NCI-H2107 (cell line): ENCODE measurements at places on chromosomes 7 and 10.

GRCh38 chr7:34315032-34315431 is 343.0 kb upstream of the NPSR1 start:
- DNase-seq, result no peak

DNA sequence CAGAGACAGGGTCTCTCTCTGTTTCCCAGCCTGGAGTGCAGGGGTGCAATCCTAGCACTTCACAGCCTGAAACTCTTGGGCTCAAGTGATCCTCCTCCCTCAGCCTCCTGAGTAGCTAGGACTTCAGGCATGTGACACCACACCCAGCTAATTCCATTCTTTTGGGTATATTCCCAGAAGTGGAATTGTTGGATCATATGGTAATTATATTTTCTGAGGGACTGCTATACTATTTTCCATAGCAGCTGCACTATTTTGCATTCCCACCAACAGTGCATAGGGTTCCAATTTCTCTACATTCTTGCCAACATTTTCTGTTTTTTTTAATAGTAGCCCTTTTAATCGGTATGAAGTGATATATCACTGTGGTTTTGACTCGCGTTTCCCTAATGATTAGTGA is 30.0 kb upstream of the RAB11FIP2 start:
- no peak for DNase-seq

GRCh38 chr7:91752102-91752501 is 128.4 kb downstream of the MTERF1 start:
- DNase-seq, result no peak

- no peak for DNase-seq
Observed at GRCh38 chr7:47844311-47844710, 104.0 kb downstream of the PKD1L1 start.

- no peak for DNase-seq
Observed at GRCh38 chr7:26723129-26723528, 141.3 kb downstream of the SKAP2 start.

DNA sequence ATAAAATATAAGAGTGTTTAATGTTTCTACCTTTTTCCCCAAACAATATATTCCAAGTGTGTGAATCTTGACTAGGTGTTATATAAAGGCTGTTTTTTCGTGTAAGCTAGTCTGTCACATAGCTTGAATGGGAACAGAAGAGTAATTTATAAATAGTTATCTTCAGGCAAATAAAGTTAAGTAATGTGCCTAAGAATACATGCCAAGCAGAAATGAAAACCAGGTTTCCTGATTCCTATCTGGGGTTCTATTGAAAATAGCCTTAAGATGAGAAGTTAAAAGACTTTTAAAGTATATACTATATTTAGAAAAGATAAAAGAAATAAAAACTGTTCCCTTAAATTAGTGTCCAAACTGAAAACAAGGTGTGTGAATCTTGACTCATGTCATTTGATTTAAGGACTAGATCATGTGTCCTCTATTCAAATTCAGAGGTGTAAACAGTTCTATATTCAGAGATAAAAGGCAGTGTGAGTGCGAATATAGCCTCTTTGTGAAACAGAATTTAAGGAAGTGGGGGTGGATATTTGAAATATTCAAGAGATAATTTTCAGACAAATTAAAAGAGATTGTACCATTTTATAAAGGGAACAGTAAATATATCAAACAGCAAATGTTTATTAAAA is 247.5 kb downstream of the THSD7A start:
- DNase-seq, result no peak

GRCh38 chr10:28920091-28920490 is 242.8 kb downstream of the BAMBI start:
- no peak for DNase-seq

GRCh38 chr7:40571796-40572195 is 437.0 kb downstream of the SUGCT start:
- no peak for DNase-seq

GRCh38 chr10:132533571-132534260 is 3.9 kb upstream of the INPP5A start:
- DNase-seq, result no peak

DNA sequence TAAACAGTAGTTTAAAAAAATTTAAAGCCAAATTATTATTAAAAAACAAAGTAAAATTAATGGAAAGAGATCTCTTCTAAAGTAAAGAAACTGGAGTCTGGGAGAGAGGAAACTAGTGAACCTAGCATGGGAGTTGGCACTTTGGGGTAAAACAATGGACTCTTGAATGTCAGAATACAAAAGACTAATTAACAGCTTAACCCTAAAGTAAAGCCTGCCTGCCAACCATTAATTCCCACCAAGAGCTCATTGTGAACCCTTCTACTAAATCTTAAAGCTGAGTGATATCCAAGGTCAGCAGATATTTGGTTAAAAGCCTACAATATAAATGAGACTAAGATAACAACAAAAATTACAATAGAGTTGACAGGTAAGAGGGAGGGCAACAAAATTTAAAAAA is 36.5 kb downstream of the KMT2C start:
- no peak for DNase-seq

DNA sequence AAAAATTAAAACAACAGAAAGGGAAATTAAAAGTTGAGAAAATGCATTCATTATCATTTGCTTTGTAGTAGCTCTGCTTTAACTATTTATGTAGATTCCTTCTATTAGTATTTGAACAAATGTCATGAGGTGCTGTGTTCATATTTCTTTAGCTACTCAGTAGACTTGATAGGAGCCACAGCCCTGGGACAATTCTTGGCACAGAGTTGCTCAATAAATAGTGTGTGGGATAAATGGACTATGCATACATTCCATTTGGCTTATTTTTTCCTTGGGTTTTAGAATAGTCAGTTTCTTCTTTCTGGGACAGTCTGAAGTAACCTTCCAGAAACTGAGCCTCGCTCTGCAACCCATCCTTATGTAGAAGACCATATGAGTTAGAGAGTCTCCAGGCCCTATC is 13.4 kb downstream of the RPP30 start:
- DNase-seq, result no peak

DNA sequence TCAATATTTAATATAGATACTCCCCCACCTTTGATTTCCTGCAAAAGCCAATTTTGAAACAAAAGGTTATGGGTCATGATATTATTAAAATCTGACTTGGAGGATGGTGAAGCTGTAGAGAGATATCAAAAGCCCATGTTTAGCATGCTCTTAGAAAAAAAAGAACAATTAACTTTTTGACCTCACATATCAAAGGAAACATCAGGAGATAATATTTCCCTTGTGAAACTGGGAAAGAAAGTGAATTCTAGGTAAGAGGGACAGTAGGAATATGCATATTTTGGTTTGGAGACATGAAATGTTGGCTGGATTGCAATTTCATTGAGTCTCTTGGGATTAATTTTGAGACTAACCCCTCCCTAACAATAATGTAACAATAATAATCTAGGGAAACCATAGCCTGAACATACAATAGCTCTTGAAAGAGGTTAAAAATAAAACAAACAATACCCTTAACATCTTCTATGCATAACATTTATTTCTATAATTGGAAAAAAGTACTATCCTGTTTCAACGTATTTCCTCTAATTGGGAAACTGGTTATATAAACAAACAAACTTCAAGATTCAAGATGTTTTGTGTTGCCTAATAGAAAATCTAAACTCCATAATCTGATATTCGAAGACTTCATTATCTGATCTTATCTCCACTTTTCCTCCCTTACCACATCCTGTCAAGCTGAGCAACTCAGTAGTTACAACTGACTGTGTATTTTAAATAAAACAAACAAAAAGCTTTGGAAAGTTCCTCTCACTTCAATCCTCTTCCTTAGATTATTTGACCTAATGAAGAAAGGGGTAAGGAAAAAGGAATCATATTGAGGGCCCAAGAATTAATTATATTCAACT is 14.8 kb downstream of the TMEM26 start:
- DNase-seq, result no peak

DNA sequence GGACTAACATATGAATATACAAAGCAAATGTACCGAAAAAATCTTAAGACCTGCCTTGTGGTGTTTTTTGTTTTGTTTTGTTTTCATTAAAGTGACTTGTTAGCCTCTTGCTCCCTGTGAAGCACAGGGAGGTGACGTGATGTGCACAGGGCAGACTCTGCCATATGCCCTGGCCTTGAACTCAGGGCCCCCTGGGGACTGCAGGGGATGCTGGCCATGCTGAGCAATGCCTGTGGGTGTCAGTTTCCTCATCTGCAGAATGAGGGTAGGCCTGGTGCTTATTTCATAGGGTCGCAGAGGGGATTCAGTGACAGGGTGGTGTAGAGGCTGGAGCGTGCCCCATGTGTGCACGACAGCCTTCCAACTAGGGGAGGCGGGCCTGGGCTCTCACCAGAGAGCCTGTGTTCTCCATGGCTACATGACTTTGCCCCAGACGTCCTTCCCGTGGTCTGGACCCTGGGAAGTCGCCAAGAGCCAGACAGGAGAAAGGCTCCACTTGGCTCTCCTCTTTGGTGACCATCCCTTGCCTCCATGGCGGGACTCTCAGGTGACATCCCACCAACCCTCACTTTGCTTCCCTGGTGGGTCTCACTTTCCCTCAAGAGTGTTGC is 14.5 kb downstream of the EGFR start:
- no peak for DNase-seq

GRCh38 chr10:122632031-122632430 is 67.6 kb downstream of the C10orf120 start:
- no peak for DNase-seq

DNA sequence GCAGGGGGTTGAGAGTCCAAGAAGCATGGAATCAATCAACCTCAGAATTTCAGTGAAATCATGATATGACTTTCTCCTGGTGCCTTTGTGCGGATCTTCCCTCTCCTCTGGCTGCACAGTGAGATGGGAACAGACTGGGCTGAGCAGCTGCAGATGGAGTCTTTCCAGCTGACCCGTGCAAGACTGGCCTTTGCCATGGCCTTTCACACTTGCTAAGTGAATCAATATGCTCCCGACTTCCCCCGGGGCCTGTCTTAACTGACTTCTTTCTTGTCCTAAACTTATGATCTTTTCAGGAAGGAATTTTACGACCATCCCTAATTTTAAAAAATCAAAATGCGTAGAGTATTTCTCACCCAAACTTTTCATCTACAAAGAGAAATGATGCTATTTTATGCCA is 469.9 kb downstream of the GALNT17 start:
- no peak for DNase-seq

DNA sequence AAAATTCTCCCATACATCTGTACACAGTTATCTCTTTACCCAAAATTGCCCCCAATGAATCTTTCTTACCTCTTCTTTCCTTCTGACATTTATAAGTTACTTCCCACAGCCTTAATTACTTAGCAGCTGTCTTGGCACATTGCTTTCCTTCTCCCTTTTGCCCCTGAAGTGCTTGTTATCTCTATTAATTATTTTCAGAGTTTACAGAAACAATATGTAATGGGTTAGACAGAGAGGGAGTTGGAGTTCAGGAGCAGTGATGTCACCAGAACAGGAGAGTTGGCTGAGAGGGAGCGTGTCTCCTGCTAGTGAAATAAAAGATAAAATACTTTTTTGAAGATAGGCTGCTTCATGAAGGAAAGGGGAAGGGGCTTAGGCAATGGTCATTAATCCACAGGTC is 57.4 kb downstream of the ITGB8 start:
- DNase-seq, result no peak

DNA sequence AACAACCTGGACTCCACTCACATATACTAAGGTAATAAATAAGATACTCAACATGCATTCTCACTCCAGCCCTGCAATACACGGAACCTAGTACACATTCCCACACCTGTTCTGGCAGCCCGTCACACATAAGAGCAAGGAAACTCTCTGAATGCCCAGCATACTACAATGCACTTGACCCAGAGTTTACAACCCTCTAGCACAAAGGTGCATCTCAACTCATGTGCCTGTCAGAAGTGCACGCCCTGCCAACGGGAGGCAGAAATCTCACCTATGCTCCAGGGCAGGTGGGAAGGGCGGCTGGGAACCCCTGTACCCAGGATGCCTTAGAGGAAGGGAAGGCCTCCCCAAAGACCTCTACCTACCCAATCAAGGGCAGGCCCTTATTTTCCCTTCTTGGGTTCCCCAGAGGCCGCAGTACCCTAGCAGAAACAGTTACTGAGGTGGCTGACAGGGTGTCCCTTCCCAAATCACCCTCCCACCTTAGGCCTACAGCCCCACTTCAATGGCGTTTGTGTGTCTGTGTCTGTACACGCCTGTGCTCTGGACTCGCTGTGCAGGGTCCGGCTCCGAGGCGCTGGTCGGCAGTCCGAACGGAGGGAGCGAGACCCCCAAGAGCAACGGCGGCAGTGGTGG is 2.0 kb downstream of the EVX1 start:
- DNase-seq, result no peak

- no peak for DNase-seq
Observed at GRCh38 chr10:119750391-119751230, 24.8 kb downstream of the INPP5F start.

DNA sequence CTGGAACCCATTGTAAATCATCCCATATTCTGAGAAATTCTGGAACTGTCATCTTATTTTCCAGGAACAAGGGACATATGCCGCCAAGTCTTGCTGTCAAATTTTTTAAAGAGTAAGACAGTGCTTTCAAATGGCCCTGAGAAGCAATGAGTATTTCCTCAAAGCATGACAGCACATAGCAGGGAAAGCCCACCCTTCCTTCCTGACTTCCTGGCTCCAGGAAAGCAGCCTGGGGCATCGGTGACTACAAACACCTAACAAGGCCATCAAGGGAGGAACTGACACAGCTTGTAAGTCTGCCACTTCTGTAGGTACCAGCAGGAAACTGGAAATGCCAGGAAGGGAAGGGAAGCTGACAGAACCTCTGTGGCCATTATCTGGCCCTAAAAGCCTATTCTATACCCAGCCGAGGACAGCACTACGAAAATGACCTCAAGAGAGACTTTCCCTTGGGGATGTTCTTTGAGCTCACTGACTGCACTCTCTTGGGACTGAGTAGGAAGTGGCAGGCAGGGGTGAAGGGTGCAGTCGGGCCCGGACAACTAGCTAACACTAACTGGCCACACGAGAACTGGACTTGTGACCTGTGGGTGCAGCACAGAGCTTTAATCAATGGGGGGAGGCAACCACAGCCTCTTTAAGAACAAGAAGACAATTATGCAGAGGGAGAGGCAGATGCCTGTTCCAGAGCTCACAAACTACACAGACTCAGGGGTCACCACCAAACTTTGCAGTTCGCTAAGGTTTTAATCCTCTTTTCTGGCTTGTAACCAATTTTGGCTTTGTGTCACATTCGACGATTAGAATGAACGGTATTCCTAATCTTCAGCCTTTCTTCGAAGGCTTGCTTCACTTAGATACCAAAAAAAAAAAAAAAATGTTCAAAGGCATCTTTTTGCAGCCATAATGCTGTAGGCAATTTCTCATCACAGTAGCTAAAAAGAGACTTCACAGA is 52.0 kb downstream of the GRB10 start:
- no peak for DNase-seq
